ENCODE measurements at places on chromosomes 13 and 19.

- no peak for DNase-seq
These were observed 891.7 kb upstream of the MIR17HG start for GRCh38 chr13:90455823-90456222.

DNA sequence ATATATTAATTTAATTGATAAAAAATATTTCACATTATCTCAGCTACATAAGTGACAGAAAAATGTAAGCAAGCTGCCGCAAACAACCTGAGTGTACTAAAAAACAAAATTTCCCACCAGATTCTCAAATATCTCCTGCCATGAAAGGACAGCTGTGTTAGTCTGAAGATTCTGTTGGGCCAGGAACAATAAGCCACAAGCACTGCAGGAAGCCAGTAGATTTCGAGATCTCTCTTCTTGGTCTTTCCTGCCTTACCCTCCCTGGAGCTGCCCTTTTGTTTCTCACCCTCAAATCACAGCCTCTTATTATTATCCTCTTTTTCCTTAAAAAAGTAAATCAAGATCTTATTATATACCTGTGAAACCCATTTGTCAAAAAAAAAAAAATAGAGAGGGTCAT, 165.6 kb downstream of the EFNB2 start:
- DNase-seq: no peak

- DNase-seq: peak; percentile 99
These were observed 164.7 kb downstream of the KATNAL1 start for GRCh38 chr13:30142486-30143211.

DNA sequence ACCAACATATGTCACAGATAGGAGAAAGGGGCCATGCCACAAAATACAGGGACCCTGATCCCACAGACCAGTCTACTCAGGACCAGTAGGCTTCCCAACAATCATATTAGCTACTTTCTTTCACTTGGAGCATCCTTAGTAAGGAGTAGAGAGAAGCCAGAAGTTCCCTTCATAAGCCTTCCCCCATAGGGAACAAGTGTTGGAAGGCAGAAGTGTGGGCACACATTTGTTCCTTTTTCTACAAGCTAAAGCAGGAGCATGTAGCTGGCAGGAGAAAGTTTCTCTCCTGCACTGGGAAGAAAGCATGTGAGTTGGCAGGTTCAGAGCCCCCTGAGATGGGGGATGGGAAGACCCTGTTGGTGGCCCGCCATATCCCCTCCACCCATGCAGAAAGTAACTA, 165.4 kb downstream of the KCTD12 start:
- DNase-seq: no peak

DNA sequence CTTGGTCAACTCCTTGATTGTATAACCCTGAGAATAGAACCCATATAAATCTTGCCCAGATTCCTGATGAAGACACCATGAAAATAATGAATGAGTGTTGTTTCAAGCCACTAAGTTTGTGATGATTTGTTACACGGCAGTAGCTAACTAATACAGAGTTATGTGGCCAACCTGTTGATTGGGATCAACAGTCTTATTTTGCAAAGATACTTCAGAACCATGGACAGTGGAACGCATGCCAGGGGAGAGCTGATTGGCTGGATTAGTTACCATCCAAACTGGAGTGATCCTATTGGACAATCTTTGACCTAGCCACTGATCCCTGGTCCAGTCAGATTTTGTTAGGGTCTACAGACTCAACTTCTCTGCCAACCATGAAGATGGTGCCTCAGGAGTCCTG, 26.6 kb downstream of the CD70 start:
- no peak for DNase-seq

DNA sequence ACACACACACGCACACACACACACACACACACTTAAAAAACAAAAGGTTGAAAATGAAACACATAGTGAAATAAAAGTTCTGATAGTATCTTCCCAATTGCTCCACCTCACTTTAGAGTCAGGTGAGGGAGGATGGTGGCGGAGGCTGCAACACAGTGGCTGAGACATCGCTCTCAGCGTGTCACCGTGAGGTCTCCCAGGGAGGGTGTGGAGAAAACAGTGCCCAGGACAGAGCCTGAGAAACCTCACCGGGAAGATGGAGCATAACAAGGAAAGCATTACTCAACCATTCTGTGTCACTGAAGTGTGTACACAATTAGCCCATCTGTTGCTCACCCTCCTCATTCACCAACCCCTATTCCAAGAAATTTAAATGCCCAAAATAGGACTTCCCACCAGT, 111.4 kb upstream of the USP29 start:
- DNase-seq: no peak
